ENCODE measurements at places on chromosomes 1 and 21.

GRCh38 chr1:56146449-56146848 lies 432.9 kb downstream of the PLPP3 start:
- DNase-seq: no peak

- peak; percentile 51 for DNase-seq
Measured at GRCh38 chr1:230868736-230869385, 540 bp upstream of the C1orf198 start.

GRCh38 chr1:209626346-209627026 lies 25.7 kb downstream of the LAMB3 start:
- no peak for DNase-seq

DNA sequence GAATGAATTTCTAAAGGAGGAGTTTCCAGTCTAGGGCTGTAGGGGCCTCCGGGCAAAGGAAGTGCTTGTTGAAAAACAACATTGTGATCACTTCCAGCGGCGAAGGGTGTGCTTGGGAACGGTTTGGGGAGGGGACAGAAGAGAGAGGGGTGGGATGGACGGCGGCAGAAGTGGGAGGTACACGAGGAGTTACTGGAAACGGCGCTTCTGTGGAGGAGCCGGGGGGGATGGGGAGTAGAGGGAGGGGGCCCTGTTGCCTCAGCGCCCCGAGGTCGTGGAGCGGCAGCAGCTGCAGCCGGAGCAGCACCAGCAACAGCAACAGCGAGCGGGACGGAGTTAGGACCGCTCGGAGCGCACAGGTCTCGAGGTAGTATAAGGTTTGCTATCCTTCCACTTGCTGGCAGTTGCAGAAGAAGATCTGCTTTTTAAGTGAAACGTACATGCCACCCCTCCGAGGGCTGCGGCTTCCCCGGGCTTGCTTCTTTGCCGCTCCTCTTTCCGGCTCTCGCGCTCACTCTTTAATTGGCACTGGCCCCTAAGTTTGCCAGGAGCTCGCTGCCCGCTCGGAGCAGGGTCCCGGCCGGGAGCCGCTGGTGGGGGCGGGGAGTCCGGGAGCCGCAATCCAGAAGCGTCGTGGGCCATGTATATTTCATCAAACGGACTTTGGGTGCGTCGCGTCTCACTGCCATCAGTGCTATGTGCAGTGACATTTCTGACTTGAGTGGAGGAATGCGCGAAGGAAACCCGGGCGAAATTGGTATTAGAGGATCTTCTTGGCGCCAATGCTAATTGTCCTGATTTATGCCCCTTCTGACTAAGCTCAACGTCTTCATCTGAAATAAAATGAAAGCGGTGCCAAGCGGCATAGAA lies 771 bp upstream of the NTNG1 start:
- no peak for DNase-seq

DNA sequence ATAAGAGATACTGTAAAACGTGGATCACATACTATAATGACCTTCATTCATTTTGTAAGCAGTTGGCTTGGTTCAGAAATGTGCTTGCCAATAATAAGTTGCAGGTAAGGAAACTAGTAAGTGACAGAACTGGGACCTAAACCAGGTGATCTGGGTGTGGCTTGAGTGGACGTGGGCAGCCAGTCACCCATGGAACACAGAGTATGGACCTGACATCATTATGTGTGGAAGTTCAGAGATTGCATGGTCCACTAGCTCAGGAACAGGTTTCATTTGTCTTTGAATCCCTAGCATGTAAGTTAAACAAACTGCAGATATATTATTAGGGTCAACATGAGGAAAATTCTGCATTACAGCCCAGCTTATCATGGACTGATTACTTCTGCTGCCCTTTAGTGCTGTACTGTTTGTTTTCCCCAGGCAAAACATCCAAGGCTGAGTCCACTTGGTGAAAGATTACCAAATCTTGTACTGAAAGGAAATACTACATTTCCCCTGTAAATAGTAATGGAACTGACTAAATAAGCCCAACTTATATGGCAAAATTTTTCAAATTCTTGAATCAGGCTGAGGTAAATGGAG lies 327.3 kb upstream of the SGIP1 start:
- no peak for DNase-seq

DNA sequence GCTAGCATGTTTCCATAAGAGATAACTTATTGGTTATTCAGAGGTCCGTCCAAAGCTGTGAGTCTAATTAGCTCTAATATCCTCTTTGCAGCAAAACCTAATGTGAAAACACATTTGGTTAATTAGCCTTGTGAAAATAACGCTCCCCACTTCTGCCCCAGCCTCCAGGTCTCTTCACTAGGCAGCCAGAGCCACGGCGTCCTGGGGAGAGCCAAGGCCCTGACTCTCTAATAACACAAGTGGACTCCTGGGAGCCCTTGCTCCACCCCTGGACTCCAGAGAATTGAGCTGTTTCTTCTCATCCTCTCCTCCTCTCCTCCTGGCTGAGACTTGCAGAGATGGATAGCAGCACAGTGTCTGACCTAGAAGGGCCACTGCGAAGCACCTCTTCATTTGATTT lies 78.8 kb downstream of the CCDC185 start:
- DNase-seq: no peak

GRCh38 chr1:112991402-112992120 lies 35.6 kb upstream of the SLC16A1 start:
- DNase-seq: no peak

- DNase-seq: no peak
Measured at GRCh38 chr1:94787691-94788090, 32.5 kb upstream of the SLC44A3 start.

- no peak for DNase-seq
Measured at GRCh38 chr21:32455548-32455947, 43.0 kb downstream of the EVA1C start.

DNA sequence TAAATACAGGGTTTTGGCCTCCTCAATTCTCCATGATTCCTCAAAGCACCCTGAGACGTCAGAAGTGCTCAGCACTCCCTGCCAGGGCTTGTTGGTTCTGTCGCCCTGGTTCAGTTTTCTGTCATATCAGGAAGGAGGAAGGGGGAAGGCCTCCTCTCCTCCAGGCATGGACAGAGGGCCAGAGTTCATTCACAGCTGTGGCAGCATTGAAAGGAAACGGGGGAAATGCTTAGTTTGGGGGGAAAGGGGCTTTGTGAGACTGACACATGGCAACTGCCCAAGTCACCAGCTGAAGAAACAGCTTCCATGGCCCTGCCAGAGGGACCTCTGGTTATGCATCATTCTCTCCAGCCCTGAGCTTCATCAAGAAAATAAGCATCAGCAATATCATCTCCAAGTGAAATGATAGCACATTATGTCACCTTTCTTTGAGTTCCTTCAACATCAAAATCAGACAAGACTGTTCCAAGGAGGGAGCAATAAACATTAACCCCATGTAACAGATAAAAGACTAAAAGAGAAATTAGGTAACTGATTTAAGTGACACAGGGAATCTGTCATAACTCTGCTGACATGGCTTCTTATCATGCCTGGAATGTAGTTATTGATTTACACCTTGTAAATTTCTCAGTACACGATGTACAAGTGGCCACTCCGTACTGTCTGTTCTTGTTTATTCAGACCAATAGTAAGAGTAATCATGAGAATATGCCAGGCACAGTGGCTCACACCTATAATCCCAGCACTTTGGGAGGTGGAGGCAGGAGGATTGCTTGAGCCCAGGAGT lies 103.2 kb upstream of the SLC25A33 start:
- DNase-seq: no peak

- DNase-seq: no peak
Measured at GRCh38 chr1:226697929-226698544, 41.0 kb downstream of the ITPKB start.

DNA sequence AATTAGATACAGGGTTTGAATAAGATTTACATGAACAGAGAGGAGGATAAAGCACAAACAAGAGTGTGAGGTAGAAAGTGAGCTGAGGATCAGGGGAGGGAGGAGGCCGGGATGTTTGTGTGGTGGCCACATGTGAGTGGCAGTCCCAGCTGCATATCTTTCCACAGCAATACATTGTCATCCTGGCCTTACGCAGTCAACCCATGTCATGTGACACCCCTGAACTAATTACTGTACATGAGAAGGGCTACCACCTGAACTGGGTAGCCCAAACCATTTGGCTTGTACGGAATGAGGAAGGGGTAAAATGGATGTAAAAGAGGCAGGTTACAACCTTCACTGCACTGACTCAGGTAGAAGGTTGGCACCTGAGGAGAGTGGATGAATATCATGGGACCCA lies 4.2 kb downstream of the SLAMF7 start:
- DNase-seq: no peak

GRCh38 chr21:39915881-39916280 lies 48.6 kb downstream of the PCP4 start:
- DNase-seq: no peak

DNA sequence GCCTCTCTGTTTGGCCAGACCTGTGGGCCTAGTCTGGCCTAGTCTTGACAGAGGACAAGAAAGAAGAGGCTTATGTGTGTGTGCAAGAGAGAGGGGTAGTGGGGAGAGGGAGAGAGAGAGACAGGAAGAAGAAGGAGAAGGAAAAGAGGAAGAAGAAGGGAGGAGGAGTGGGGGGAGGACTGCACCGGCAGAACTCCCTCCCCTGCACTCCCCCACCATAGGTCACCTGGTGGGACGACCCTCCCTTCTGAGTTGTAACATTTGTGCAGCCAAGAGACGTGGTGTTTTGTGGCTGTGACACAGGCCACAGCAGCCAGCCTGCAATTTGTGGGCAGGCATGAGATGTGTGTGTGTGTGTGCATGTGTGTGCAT lies 4.3 kb downstream of the INAVA start:
- DNase-seq: no peak

GRCh38 chr1:27883536-27883935 lies 11.2 kb downstream of the THEMIS2 start:
- DNase-seq: no peak

DNA sequence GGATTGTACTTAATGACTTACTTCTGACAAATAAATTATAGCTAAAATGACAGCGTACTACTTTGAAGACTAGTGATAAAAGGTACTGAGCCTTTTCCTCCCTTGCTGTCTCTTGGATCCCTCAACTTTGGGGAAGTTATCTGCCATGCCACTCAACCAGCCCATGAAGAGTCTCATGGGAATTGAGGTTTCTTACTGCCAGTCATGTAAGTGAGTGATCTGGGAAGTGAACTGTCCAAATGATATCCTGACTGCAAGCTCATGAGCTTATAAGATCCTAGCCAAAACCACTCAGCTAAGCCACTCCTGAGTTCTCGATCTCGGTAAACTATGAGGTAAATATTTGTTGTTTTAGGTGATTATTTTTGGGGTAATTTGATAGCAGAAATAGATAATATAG lies 247.8 kb downstream of the NCAM2 start:
- no peak for DNase-seq

- DNase-seq: no peak
Measured at GRCh38 chr1:86015375-86015774, 141.2 kb downstream of the COL24A1 start.

- DNase-seq: no peak
Measured at GRCh38 chr1:1197551-1198422, 8.6 kb downstream of the TNFRSF18 start.

- DNase-seq: no peak
Measured at GRCh38 chr1:234368320-234369032, 4.8 kb upstream of the COA6 start.

DNA sequence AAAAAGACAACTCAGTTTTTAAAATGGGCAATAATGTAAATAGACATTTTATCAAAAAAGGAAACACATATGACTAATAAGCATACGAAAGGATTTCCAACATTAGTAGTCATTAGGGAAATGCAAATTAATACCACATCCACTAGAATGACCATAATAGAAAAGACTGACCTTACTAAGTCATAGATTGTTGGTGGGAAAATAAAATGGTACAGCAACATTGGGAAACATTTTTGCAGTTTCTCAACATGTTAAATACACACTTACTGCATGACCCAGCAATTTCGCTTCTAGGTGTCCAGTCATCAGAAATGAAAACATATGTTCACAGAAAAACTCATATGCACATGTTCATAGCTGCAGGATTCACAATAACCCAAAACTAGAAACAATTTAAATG lies 29.9 kb upstream of the SLC44A3 start:
- no peak for DNase-seq

- no peak for DNase-seq
Measured at GRCh38 chr1:79469139-79469538, 462.6 kb upstream of the ADGRL4 start.

GRCh38 chr1:53330819-53331218 lies 2.9 kb upstream of the LRP8 start:
- DNase-seq: no peak

DNA sequence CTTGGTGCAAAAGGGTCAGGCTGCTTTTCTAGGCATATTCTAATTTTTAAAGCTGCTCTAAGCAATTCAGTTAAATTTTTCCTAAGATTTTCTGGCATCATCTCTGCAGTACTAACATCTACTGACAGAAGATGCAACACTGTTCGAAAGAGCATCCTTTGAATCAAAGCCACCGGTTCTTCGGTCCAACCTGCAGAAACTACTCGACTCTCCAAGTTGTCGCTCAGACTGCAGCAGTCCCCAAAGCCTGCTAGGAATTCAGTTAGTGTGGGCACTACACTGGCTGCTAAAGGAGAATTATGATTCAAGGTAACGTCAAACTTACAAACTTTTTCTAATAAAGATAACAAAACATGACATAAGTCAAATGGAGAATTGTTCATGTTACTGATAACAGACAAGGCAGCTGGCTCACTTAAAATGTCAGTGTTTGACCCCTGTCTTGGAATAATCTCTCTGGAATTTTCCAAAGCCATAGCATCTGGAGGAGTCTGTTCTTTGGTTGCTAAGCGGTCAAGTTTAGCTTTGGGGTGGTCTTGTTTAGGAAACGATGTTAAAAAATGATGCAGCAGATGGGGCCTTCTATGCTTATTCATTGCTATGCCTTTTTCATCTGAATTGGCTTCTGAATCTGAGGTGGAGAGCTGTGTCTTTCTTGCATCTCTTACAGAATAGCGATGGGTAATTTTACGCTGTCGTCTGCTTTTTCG lies 56.9 kb downstream of the LYST start:
- DNase-seq: no peak

DNA sequence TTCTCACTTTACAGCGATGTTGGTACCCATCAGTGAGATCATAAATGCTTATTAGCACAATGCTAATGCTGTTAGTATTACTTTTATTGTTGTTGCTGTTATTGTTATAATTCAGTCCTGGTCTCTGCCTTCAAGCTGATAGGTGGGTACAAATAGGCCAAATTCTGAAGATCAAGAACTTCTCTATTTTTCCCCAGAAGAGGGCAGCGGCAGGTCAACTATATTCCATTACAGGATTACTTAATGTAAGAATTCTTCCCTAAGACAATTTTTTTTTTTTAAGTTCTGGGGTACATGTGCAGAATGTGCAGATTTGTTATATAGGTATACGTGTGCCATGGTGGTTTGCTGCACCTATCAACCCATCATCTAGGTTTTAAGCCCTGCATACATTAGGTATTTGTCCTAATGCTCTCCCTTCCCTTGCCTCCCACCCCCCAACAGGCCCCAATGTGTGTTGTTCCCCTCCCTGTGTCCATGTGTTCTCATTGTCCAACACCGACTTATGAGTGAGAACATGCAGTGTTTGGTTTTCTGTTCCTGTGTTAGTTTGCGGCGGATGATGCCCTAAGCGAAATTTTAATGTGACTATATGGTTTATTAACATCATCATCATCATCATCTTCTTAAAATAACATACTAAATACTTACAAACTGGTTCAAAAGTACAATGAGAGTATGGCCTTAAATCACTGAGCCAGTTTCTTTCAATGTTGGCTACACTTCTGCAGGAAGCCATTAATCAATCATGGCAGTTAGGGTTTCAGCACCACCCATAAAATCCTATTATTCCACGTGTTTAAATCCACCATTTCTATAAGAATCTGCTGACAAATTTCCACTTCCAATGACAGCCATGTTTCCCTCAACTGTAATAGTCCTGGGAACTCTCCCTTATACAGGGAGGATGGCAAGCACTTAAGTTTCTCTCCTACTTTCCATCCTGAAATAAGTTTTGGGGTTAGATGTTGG lies 19.2 kb downstream of the SLC19A2 start:
- no peak for DNase-seq
